Activated CD4-positive, alpha-beta T cell treated with anti-CD3 and anti-CD28 coated beads for 1 hour (primary cell): ENCODE measurements at places on chromosomes 6 and 20.

DNA sequence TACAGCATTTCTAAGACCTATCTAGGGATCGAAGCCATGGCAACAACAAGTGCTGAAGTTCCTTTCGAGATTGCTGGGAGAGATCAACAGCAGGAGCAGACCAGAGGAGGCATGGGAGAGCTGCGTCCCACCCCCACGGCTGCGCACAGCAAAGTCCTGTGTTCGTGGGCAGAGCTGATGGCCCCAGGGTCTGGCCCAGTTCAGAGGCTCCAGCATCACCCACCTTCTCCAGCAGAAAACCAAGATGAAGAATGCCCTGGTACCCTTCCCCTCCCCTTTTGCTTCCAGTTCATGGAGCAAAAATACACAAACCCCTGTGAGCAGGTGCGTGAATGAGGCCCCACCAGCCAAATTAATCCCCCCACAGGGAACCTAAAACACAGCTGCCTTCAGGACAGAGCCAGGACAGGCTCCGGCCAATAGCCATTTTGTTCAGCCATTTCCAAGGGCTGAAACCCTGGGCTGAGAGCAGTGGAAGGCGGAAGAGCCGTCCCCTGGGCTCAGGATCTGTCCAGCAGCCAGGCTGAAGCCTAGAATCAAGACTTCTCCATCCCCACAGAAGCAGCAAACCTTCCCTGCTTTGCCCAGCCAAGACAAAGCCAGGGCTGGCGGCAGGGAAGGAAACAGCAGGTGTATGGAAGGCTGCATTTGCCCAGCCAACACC is 102.8 kb downstream of the PREX1 start:
- no peak for DNase-seq

DNA sequence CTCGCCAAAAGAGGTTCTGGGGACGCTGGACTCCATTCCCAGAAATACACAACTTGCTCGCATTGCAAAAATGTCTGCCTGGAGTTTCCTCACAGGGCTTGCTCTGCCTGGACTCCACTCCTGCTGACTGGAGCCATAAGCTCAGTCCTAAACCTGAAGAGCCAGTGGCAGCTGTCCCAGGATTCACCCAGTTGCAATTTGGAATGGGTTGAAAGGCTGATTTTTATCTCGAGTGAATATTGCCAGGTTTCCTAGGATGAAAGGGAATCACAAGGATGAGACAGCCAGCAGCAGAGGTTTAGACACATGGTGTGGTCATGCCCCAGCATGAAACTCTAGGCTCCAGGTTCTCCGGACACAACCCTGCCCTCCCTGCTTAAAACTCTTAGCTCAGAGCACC is 223.3 kb downstream of the BMP7 start:
- no peak for DNase-seq

DNA sequence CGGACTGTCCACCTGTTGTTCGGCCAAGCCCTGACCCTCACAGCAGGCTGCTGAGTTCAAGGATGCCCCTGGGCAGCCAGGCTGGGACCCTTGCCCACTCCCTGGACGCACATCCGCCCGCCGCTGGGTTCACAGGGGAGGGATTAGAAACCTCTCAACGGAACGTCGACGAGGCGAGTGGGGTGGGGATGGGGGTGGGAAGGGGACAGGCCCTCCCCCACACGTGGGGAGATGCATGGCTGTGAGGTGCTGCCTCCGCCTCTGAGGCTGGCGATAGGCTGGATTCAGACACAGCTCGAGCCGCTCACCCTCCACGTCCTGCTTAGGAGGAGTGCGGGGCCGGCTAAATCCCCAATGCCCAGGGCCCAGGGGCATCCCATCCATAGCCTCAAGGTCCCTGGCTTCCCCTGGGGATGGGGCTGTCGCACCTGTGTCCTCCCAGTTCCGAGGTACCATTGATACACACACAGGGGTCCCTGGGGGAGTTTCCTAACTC is 90.6 kb upstream of the BHLHE23 start:
- no peak for DNase-seq

DNA sequence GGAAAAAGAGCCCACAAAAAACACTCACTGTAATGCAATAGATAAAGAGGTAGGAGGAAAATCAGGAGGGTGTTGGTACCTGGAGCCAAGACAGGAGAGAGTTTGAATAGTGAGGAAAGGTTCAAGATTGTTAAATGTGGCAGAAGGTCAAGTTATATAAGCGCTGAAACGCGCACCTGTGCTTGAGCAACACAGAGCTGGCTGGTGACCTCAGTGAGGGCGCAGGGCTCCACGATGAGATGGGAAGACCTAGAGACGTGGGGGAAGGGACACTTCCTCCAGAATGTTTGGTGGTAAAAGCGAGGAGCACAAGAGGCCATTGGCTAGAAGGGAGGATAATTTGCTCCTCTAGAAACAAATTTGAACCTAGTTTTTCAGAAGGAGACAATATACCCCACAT is 4.2 kb upstream of the PPP1R14C start:
- no peak for DNase-seq

DNA sequence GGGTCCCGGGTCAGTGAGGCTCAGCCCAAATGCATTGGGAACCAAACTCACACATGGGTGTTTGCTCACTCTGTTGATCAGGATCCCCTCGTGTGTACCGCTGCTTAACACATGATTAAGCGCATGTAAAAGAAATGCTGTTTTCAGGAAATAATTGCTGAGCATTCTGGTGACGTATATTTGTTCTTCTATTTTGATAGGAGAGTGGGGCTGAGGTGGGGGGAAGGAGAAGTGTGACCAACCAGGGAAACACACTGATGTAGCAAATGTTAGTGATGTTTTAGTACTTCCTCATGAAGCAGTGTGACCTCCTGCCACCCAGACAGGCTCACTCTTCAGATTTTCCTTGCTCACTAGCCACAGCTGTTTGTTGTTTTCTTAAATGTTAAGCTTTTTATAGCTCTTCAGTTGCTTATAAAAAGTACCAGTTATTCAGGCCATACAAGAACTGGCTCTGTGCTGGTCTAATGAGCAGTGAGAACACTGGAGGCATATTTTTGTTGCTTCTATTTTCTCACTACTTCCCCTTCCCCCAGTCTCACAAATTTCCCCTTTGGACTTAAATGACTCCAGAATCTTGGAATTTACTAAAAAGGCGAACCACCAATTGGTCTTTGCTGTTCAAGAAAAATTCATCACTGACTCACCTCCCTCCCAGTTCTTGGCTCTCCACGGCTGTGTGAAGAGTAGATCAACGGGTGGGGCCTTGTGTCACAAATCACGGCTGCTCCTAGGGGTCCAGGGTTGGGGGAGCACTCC is 79.2 kb upstream of the BACH2 start:
- DNase-seq: no peak

DNA sequence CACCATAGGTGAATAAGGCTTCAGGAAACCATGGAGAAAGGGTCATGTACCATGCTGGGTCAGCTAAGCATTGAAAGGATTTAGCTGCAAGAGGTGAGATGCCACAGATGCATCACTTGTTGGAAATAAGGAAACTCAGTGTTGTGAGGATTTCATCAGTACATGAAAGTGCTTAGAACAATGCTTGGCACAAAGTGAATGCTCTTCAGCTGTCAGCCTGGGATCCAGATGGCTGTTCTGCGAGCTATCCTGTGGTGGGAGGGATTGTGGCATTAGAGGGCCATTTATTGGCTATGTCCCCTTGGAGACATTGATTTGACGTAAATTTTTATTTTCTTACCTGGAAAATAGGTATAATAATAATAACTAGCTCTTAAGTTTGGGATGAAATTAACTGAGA is 53.0 kb downstream of the ELOVL2 start:
- no peak for DNase-seq
